Stimulated activated CD4-positive, alpha-beta T cell treated with anti-CD3 and anti-CD28 coated beads, Interleukin-12 subunit alpha, Interleukin-12 subunit beta, amount 100 ng/mL, for 24 hours (primary cell): ENCODE measurements at places on chromosomes 6 and 20.

GRCh38 chr6:43493230-43493629, 15.9 kb downstream of the TJAP1 start:
- DNase-seq: no peak

GRCh38 chr6:37779902-37780628, 39.5 kb upstream of the ZFAND3 start:
- DNase-seq: no peak

- no peak for DNase-seq
These were observed 16.6 kb downstream of the DCDC2 start for GRCh38 chr6:24340998-24341938.

DNA sequence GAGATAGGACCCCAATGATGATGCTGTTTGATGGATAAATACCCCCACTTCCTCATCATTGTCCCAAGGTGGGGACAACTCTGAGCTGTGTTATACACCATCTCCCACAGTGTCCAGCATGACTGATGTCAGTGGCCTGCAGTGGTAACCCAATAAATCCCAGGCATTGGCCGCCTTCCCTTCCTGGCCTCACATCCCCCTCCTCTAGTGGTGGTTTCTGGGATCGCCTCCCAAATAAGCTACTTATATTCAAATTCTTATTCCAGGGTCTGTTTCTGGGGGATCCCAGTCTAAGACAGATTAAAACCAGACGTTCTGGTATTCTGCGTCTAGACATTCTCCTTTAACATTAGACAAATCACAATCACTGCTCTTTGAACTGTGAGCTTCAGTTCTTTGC, 90.6 kb downstream of the SCP2D1 start:
- DNase-seq: no peak

GRCh38 chr6:69289689-69290495, 506.9 kb downstream of the LMBRD1 start:
- DNase-seq: no peak

DNA sequence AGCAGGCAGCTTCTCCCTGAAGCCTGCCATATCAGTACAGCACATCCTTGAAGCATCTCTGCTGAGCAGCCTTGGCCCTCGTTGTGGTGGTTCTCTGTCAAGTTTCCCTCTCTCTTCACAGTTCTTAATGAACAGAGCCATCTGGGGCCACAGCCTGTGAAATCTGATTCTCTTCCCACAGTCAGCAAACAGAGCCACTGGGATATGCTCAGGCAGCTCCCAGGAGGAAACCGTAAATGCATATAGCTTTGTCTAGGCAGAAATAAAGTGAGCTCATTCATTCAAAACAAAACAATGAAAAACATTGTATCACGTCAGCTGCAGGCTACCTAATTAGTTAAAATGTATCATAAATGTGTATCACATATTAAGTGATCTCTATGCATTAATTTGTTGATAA, 80.3 kb downstream of the TBC1D7 start:
- DNase-seq: no peak

DNA sequence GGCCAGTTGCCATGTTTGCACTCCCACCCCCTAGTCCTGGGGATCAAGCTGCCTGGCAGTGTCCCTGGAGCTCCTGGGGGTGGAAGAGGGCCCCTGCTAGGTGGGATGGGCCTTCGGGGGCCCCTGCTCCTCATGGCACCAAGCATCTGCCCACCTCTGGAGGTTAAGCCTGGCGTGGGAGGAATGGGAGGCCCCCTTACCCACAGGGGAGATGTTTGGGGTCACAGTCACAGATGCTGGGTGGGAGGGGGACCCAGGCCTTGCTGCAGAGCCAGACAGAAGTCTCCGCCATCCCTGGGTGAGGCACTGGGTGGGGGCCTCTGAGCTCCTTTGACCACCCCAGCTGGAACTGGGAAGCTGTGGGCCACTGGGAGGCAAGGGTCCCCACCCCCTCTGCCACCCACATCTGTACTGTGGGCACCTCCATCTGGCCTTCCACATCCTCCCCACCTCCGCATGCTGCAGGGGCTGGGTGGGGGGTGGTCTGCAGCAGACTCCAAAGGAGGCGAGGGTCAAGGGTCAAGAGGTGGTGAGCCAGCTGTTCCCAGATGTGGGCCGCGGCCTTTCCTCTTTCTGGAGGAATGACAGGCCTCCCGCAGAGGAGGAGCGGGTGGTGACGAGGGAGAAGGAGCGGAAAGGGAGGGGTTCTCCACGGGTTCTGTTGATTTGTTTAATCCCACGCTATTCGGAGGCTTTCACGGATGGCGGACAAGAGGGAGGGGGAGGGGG, 41.5 kb downstream of the YTHDF1 start:
- no peak for DNase-seq

DNA sequence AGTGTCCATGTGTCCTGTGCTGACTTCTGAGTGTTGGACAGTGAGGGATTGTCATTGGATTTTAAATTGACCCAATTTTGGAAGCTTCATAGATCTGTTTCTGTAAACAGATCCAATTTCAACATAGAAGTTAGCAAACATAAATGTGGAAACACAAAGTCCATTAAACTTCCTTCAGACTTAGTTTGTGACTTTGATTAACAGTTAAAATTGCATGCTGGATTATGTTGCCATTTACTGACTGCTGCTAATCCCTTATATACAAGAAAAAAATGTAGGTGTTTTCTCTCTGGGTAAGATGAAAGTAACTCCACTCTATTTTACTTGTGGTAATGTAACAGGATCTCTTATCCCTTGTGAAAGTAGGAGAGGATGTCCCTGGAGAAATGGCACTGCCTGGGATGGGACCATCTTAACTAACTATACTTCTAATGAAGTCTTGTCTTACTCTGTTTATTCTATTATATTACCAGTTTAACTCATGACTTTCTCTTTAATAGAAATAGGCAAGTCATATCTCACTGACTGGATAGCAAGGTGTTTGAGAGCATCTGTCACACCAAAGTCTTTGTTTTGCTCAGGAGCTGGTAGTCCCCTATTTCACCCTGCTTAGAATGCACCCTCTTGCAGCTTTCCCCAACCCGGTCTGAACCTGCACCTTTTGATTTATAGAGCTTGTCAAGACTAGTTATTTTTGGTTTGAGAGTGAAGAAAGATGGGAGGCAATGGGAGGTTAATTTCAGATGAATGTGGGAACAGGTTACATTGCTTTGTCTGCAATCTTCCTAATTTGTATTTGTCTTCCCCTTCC, 7.2 kb downstream of the TPX2 start:
- DNase-seq: no peak

DNA sequence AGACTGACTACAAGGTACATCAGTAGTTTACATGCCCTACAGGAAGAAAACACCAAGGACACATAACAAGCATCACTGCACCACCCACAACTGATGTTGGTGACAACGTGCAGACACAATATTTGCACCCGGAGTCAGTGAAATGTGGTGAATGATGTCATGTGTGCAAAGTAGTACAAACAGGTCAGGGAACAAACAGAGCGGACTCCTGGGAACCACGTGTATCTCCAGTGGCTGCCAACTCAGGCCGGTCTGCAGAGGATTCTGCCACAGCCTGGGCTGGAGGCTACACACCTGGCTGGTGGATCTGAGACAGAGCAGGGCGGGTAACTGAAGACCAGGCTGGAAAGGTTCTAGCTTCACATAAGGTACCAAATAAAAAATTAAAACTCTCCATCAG, 28.2 kb upstream of the RPS6KA2 start:
- DNase-seq: no peak

DNA sequence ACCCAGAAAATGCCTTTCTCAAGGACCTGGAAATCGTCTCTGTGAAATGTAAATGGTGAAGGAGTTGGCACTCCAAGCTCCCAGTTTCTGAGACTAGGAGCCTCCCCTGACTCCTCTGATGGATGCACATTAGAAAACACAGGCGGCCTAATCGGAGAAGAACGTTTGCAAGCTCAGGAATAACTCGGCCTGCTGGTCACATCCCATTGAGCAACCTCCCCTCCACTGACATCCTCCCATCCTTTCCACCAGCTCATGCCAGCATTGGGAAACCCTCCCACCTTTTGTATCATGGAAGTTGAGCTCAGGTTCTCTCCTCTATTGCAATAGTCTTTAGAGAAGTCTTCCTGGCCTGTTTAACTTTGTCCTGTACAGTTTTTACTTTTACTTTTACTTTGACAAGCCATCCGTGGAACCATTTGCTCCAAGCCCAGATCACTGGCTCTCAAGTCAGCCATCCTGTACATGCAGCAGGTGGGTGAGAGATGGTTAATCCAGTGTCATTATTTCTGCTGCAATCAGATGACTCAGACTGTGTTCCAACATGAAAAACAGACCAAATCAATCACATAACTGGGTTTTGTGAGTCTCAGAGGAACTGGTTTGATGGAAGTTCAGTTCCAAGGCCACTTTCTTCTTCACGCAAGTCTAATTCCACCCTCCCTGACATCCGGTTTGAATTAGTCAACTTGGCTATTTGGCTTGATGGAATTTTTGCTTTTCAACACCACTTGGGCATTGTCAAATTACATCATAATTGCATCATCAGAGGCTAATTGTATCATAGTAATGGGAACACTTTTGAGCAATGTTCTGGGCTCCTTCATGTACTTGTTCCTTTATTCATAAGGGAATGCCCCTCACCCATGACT, 619.4 kb upstream of the CDH4 start:
- no peak for DNase-seq

GRCh38 chr6:158460602-158461169, 99.2 kb upstream of the TMEM181 start:
- DNase-seq: no peak

DNA sequence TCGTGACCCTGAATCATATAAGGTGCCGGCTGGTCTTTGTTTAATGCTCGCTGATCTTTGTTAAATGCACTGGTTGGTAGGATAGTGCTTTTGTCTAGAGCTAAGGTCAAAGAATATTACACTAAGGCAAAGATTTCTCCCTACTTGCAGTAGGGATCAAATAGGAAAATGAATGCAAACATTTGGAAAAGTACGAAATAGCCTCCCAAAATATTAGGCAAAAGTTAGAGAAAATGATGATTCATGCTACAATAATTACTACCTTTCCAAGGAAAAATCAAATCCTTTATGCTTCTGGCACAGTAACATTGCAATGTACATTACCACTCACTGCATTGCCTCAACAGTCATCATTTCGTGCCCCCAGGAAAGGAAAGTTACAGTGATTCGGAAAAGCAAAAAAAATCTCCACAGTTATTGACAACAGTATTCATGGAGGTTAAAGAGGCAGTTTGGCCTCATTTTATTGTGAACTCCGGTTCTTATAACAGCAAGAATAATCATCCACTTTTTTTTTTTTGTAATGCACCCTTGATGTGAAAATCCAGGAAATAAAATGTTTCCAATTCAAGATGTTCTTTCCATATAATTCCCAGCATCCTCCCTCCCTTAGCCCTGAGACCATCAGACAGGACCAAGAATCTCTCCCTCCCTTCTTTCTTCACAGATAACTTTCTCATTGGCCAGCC, 61.7 kb upstream of the ZMYND8 start:
- DNase-seq: no peak

DNA sequence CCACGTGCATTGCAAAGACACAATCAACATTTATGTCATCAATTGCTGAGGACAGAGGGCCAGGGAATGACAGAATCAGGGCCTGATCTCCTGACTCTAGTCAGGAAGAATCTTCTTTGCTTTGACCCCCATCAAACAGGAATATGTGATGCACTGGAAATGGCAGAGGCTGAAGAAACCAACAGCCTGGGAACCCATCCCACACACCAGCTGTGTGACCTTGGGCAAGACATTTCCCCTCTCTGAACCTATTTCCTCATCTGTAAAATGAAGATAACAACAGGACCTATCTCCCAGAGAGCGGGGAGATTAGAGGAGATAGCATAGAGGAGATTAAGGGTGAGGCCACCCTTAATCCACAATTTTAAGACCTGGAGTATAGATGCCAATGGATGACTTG, 1.5 kb downstream of the HNF4A start:
- DNase-seq: no peak

- DNase-seq: no peak
These were observed 53.2 kb upstream of the CEP162 start for GRCh38 chr6:84280639-84281038.

DNA sequence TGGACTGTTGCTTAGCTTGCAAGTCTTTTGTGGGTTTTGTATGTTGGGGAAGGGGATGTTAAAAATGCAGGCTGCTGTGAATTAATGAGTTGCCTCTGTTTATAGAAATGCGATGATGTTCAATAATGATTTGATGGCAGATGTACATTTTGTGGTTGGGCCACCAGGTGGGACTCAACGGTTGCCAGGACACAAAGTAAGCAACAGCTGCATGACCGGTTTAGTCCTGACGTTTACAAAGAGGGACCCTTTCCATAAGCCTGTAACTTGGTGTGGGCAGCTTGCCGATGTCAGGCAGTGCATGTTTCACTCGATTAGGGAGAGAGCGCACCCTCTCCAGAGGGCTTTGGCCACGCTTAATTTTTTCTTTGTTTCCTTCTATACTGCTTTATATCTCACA, 1.3 kb downstream of the BTBD3 start:
- DNase-seq: no peak
